Putamen (tissue), 1 donor: ENCODE measurements at places on chromosomes 16 and 17.

GRCh38 chr17:42023524-42024349 lies 3.8 kb downstream of the NKIRAS2 start:
- no peak for DNase-seq

DNA sequence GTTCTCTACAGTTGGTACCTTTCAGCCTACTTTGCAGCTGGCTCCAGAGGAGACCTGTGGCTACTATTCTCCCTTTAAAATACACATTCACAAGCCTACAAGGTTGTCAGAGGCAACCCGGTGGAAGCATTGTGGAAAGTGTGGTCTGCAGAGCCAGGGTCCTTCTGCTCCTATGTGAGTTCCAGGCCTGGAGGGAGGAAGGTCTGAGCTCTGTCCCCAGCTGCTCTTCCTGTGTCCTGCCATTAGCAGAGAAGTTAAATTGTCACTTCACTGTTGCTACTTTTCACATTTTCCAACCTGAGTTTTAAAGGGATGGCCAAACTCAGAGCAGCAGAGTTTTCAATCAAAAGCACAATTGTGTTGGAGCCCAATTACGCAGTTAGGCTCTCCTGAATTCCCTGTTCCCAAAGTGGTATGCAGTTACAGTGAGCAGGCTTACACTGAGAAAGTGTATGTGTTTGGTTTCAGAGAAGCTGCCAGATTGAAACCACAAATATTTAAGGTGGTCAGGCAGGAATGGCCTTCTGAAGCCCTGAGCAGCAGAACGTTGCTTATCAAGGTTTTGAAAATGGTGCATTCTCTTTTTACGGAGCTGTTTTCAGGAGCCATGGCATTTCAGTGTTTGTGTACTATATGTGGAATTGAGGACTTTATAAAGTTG lies 25.0 kb downstream of the MAP3K3 start:
- DNase-seq: no peak

GRCh38 chr17:59620064-59620359 lies 317 bp downstream of the CLTC start:
- DNase-seq: no peak

DNA sequence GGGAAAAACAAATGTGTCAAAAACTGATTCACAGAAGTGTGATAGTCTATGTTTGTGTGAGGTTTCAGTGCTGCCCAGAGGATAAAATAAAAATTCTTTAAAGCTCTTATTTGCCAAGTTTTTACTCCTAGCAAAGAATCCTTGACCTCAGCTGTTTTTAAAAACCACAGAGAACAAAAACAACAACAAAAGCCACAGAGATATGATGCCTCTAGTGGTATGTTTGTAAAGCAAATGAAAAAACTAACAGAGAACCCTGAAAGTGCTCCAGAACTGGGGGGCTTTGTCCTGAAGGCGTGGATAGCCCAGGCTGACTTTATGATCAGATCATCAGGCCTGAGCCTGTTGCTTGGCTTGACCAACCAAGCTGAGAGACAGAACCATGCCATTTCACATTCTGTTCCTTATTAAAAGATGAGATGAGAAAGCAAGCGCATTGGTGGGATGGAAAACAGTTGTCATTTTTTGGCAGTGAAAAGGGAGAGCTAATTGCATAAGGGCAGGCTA lies 411.0 kb downstream of the CPPED1 start:
- DNase-seq: no peak

GRCh38 chr17:17545984-17546383 lies 45.5 kb downstream of the PEMT start:
- no peak for DNase-seq

DNA sequence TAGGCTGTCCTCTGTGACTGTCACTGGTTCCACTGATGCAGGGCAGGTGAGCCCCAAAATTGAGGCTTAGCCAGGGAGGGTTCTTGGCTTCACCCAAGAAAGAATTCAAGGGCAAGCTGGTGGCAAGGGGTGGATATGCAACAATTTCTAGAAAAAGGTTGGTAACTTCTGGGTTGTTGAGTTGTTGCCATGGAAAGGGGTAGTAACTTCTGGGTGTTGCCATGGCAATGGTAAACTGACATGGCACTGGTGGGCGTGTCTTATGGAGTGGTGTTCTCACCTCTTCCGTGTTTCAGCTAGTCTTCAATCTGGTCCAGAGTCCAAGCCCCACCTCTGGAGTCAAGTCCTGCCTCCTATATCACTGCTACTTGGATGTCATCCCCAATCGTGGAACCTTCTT lies 9.5 kb upstream of the GUCY2D start:
- DNase-seq: no peak

- DNase-seq: no peak
Measured at GRCh38 chr16:16009401-16009800, 60.0 kb downstream of the ABCC1 start.

DNA sequence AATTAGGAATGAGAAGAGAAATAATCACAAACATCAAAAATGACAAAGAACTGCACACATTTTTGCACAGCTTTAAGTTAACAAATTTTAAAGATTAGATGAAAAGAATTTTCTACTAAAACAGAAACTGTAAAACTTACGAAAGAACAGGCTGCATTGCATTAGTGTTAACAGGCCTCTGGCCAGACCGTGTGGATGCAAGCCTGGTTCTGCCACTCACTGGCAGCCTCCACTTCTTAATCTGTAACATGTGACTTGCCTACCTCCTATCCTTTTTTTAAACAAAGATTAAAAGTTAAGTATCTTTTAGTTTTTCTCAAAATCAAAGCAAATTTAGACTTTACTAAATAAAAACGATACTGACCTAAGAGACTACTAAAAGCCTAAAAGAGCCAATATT lies 37.5 kb downstream of the CREBBP start:
- no peak for DNase-seq

DNA sequence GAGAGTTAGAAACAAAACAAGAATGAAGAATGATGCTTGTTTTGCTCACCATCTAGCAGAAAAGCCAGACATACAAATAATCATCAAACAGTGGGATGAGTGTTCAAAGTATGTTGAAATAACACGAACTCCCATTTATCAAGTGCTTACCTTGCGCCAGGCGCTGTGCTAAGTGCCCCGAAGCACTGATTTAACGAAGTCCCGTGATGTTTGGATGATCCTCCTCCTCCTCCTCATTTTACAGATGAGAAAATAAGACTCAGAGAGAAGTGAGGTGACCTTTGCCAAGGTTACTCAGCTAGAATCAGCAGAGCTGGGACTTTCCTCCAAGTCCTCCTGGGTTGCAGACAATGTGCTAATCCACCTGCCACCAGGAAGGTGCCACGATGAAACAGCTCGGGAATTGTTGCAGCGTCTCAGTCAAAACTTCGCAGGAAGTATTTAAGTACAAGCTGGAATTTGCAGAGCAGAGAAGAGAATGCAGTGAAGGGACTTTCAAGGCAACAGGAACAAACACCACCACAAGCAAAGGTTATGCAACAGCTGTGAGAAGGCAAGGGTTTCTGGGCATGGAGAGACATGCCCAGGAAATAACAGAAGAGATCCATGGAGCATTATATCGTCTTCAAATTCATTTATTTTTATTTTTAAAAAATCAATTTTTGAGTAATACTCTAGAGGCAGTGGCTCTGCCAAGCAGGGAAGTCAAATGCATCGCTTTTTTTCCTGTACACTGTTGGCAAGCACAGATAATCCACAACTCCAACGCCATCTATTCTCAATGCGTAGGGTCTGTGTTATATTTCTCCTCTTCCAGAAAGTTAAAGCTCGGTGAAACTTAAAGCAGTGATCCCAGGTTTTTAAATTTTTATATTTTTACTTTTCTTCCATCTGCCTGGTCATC lies 11.1 kb downstream of the PRCD start:
- DNase-seq: no peak

GRCh38 chr17:2262135-2262587 lies 41.4 kb downstream of the SMG6 start:
- no peak for DNase-seq

- DNase-seq: no peak
Measured at GRCh38 chr16:47886139-47886538, 269.7 kb downstream of the ABCC12 start.

GRCh38 chr17:12256380-12256995 lies 235.8 kb downstream of the MAP2K4 start:
- DNase-seq: peak; percentile 58

DNA sequence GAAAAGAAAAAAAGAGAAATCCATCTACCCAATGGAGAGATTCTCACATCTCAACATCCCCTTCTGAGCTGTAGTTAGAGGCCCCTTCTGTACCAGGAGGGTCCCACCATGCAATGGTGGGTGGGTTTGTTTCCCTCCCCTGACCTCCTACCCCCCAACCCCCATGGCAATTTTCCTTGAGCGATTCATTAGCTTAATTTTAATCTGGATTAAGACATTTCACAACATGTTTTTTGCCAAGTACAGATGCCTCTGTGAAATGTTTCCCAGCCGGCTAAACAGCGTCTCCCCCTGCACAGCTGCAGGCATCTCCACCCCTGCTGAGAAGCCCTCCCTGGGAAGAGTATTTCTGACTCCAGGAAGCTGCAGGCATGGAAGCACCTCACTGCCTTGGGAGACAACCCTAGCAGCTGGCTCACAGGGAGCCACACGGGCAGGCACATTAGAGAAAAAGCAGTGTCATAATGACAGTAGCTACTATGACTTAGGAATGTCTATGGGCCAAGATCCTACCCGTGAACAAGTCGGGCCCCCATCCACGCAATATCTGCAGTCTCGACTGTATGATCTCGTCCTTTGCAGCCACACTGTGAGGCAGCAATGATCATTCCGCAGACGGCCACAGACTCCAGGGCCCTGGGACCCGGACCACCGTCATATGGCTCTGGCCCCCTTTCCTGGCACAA lies 117.3 kb downstream of the ADCY9 start:
- DNase-seq: no peak

DNA sequence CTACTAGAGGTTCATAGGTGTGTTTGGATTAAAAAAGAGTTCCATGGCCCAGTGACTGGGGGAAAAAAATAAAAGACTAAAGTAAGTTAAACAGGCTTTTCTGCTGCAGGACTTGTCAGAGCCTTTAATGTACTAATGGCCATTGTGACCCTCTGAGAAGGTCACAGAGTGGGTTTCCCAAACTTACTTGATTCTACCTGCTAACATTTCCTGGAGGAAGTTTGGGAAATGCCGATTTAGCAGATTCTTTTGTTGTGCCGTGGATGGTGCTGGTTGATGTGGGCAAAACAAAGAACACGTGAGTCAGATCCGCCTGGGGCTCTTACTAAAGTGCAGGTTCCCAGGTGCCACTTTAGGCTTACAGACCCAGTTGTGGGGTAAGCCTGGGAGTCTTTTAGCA lies 13.6 kb upstream of the STH start:
- DNase-seq: no peak

DNA sequence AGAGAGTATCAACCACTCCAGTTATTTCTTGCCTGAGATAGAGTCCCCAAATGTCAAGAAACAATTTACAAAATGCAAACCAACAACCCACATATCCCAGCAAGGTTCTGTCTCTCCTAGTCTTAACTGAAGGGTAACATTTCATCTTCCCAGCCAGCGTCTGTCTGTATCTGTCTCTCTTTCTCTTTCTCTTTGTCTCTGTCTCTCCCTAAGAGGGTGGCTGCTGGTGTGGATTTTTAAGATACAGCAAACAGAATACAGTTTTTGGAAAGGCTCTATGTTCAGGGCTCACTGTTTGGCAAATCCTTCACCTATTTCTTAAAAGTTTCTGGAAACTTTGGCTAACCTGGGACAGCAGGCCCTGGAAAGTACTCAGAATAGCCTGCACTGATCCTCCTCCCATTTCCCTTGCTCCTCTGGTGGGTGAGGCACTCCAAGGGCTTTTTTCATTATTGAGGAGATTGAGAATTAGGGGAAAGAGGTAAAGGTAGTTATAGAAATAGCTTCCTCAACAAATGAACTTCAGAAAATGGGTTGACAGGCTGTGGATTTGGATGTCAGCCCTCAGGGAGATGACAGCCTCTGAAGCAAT lies 6.2 kb downstream of the HOXB4 start:
- no peak for DNase-seq

- no peak for DNase-seq
Measured at GRCh38 chr17:45377401-45377800, 55.3 kb downstream of the ARHGAP27 start.

- DNase-seq: peak; percentile 96
Measured at GRCh38 chr17:57906910-57907309, 48.3 kb downstream of the CUEDC1 start.

DNA sequence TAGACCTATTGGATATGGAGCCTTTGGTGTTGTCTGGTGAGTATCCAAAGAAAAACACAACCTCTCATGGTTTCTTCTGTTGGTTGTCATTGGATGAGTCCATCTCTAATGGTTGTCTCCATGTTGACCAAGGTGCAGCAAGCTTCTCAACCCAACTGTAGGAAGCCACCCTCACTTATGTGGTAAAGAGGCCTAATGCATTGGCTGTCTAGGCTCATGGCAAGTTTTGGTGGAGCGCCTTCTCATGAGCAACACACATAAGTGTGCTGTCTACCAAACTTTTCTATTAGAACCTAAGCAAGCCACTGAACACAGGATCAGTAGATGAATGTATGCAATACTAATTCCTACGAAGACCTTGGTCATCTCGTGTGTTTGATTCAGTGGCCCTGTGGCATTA lies 819 bp downstream of the NLK start:
- DNase-seq: no peak

- DNase-seq: no peak
Measured at GRCh38 chr17:48053758-48054237, 5.6 kb downstream of the NFE2L1 start.

- DNase-seq: no peak
Measured at GRCh38 chr17:57584050-57584551, 161.0 kb downstream of the CCDC182 start.

- DNase-seq: no peak
Measured at GRCh38 chr16:4314532-4315185, 1.2 kb upstream of the GLIS2 start.

GRCh38 chr16:5603836-5604235 lies 506.2 kb upstream of the EEF2KMT start:
- no peak for DNase-seq

- no peak for DNase-seq
Measured at GRCh38 chr17:33352526-33352925, 59.4 kb upstream of the ASIC2 start.

- DNase-seq: no peak
Measured at GRCh38 chr16:55149622-55150021, 174.4 kb upstream of the IRX6 start.

DNA sequence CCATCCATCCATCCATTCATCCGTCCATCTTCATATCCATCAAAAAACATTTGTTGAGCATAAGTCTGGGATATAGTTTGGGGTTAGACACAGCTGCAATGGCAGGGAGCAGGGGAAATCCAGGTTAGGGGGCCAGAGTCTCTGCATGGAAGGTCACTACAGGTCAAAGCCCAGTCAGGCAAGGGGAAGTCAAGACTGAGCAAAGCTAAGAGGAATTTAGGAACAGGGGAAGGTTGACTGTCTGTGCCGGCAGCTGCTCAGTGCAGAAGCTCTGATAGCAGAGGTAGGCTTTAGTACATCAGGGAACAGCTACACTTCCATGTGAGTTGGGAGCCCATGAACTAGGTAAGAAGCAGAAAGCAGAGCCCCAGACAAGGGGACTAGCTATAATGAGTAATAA lies 68.1 kb downstream of the IRF8 start:
- no peak for DNase-seq

GRCh38 chr16:57331355-57331754 lies 27.2 kb upstream of the CCL22 start:
- DNase-seq: no peak
